ENCODE measurements at places on chromosomes 11 and 22. TPM values are rescaled to one million over a fixed set of nuclear protein-coding genes. Genes with fewer than 3 reads are reported as not detected.

GRCh38 chr11:120108154-120108784, 29.6 kb downstream of the TRIM29 start:
- H3K27me3 ChIP-seq, result peaks cover 5% of the 10 kb centered on the region
- DNase-seq, result peak; percentile 34
- H3K4me1 ChIP-seq, result no peaks in the 10 kb centered on the region

GRCh38 chr22:39275814-39276439, 31.1 kb upstream of the PDGFB start:
- no peak overlapping the region for H3K4me3 ChIP-seq
- H3K36me3 ChIP-seq, result no peaks in the 10 kb centered on the region
- no peak overlapping the region for H3K27ac ChIP-seq
- DNase-seq, result no peak
- H3K27me3 ChIP-seq, result peaks cover 2% of the 10 kb centered on the region

- no peak overlapping the region for H3K27ac ChIP-seq
- DNase-seq, result no peak
- no peak overlapping the region for H3K4me3 ChIP-seq
- no peaks in the 10 kb centered on the region for H3K27me3 ChIP-seq
- no peaks in the 10 kb centered on the region for H3K4me1 ChIP-seq
These were observed 102.8 kb downstream of the ARHGAP32 start for GRCh38 chr11:129089279-129089678.

- no peak for DNase-seq
- no peak overlapping the region for H3K27ac ChIP-seq
These were observed 44.9 kb upstream of the CCND1 start for GRCh38 chr11:69595805-69596665.

GRCh38 chr11:29318134-29318845, 698.5 kb downstream of the KCNA4 start:
- H3K4me1 ChIP-seq, result no peaks in the 10 kb centered on the region
- H3K4me3 ChIP-seq, result no peak overlapping the region
- DNase-seq, result no peak
- H3K36me3 ChIP-seq, result no peaks in the 10 kb centered on the region
- H3K27ac ChIP-seq, result no peak overlapping the region

DNA sequence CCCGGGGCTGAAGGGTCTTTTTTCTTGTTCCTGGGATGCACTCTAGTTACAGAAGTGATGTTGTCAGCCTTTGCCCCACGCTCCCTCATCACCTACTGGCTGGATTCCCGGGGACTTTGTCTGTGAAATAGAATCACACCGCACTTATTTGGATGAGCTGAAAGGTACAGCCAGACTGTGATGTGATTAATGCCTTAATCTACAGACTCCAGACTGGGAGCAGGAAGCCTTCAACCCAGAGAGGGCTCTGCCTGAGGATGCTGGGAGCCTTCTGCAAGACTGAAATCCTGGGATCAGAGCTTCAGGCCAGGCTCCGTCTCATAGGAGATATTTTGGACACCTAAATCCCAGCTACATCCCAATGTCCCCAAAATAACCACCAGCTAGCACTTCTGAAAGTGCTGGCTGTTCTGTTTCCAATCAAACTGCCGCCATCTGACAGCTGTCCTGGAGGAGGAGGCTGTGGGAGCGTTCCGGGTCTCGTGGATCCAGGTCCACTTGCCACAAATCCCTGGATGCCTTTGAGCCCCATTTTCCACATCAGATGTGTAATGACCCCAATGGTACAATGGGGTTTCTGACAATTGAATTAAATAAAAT, 688.5 kb downstream of the TBC1D22A start:
- H3K4me1 ChIP-seq, result no peaks in the 10 kb centered on the region
- no peak overlapping the region for H3K4me3 ChIP-seq
- no peaks in the 10 kb centered on the region for H3K36me3 ChIP-seq
- DNase-seq, result no peak

DNA sequence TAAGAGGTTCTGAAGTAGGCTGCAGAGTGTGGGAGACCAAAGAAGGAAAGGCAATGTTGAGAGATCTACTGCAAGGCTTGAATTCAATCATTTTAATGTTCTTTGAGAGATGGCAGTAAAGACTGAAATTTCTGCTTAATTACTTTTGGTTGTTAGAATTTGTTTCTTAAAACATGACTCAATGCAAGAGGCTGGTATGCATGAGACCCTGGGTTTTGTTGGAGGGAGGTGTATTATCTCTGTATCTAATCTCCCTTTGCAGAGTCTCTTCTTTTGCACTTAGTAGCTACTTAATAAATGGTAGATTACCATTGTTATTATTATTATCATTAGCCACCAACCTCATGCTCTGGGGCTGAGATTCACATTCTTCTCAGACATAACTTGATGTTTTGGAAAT, 87.4 kb upstream of the DRD2 start:
- no peak overlapping the region for H3K4me3 ChIP-seq
- DNase-seq, result no peak
- no peak overlapping the region for H3K27ac ChIP-seq
- H3K36me3 ChIP-seq, result no peaks in the 10 kb centered on the region

- H3K4me1 ChIP-seq, result peaks cover 5% of the 10 kb centered on the region
- H3K36me3 ChIP-seq, result no peaks in the 10 kb centered on the region
- no peak overlapping the region for H3K27ac ChIP-seq
- no peak for DNase-seq
- H3K27me3 ChIP-seq, result peaks cover 23% of the 10 kb centered on the region
These were observed 20.6 kb upstream of the SCGB1D1 start for GRCh38 chr11:62169448-62169847.

- H3K27ac ChIP-seq, result no peak overlapping the region
- H3K36me3 ChIP-seq, result no peaks in the 10 kb centered on the region
- no peak overlapping the region for H3K4me3 ChIP-seq
These were observed 5.5 kb downstream of the IL17REL start for GRCh38 chr22:50007057-50007511.

GRCh38 chr22:17980015-17980590, 44.3 kb downstream of the MICAL3 start:
- H3K27me3 ChIP-seq, result no peaks in the 10 kb centered on the region
- no peak for DNase-seq
- peak overlapping the region; percentile 31 for H3K4me3 ChIP-seq
- H3K27ac ChIP-seq, result no peak overlapping the region
- peaks cover 23% of the 10 kb centered on the region for H3K4me1 ChIP-seq

DNA sequence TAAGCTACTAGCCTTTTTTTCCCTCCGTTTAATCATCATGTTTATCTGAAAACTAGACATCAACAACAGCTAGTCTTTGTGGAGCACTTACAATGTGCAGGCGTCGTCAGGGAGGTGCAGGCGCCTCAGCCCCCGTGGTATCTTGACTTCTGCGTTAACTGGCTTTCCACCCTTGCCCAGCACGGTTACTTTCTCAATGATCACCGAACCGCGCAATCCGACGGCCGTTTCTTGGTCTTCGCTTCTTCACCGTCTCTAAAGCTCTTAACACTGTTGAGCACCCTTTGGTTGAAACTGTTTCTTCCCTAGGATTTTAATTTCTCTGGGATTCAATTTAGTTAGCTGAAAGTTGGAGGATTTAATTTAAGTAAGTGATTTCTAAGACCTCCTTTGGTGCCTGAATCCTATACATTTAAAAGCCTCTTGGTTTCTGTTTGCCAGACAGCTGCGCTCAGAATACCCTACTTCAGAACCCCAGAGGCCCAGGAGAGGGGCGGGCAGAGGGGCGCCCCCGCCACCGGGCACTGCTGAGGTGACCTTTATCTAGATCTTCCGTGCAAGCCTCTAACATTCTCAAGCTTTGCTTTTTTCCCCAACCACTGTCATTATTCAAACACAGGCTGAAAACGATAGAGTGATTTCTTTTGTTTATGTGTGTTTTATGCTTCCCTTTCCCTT, 18.0 kb upstream of the TMEM218 start:
- H3K4me3 ChIP-seq, result no peak overlapping the region
- H3K4me1 ChIP-seq, result no peaks in the 10 kb centered on the region
- no peaks in the 10 kb centered on the region for H3K36me3 ChIP-seq
- peaks cover 18% of the 10 kb centered on the region for H3K27me3 ChIP-seq
- no peak overlapping the region for H3K27ac ChIP-seq

DNA sequence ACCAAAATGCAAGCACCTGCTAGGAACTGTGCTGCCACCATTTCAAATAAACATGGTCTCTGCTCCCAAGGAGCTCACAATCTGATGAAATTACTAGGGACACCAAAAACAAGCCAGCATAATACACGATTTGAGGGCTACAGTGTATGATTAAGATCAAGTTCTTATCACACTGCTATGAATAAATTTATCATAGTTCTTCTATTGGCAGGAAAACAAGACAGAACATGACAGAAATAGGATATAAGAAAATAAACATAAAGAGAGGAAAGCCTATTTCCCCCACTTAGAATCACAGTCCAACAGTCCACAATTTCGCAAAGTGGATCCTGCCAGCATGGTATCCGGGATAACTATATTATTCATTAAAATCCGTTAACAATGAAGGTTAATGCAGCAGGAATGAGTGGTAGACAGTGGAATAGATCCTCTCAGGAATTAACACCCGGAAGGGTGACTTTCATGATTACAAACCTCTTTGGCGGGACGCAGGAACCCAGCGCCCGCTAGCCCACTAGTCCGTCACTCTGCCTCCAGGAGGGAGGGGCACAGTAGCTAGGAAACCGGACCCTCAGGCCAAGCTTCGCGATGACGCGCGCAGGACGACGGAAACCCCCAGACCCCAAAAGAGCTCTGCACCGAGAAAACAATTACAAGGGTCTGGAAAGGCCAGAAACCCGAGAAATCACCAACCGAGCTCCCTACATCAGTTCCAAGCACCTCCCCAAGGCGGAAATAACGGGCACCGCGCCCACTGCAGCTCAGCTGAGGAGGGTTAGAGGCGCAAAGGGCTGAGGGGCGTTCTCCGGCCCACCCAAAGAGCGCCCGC, 607 bp downstream of the CCDC82 start:
- peak overlapping the region; percentile 84 for H3K27ac ChIP-seq
- H3K4me3 ChIP-seq, result peak overlapping the region; percentile 86
- peaks cover 18% of the 10 kb centered on the region for H3K4me1 ChIP-seq
- no peak for DNase-seq
- H3K27me3 ChIP-seq, result no peaks in the 10 kb centered on the region

GRCh38 chr11:107587306-107587979, 3.5 kb upstream of the ELMOD1 start:
- DNase-seq, result no peak
- peaks cover 24% of the 10 kb centered on the region for H3K4me1 ChIP-seq
- H3K27me3 ChIP-seq, result peaks cover 46% of the 10 kb centered on the region
- no peak overlapping the region for H3K27ac ChIP-seq

- no peaks in the 10 kb centered on the region for H3K27me3 ChIP-seq
- H3K4me1 ChIP-seq, result no peaks in the 10 kb centered on the region
- DNase-seq, result no peak
These were observed 77.0 kb upstream of the NCAM1 start for GRCh38 chr11:112884012-112884767.

DNA sequence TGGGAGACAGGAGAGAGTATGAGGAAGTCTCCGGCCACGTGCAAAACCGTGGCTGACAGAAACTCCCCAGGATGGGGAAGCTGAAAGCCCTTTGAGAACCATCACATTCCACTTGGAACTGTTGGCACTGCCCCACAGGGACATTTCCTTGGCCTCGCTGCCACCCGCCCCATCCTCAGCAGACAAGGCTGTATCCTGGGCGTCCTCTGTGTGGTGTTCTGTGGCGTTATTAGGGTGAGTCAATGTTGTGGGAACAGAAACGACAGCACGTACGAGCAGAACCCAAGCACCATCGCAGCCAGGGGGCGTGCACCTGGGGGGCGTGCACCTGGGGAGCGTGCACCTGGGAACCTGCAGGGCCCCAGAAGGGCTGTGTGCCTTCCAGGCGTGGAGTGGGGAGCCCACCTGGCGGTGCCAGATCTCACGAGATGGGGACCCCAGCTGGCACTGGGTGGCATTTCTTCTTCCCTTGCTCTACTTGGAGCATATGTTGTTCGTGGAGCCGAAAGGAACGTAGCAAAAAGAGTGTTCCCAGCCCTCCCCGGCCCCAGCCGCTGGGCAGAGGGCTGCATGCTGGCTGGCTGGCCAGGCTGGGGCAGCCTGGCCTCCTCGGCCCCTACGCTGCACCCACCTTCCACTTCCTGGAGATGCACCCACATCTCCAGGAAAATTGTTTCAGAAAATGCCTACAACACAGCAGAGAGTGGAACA, 35.4 kb downstream of the NFAM1 start:
- H3K4me1 ChIP-seq, result peaks cover 16% of the 10 kb centered on the region
- no peak overlapping the region for H3K27ac ChIP-seq
- no peaks in the 10 kb centered on the region for H3K36me3 ChIP-seq
- no peak for DNase-seq
- H3K27me3 ChIP-seq, result no peaks in the 10 kb centered on the region

DNA sequence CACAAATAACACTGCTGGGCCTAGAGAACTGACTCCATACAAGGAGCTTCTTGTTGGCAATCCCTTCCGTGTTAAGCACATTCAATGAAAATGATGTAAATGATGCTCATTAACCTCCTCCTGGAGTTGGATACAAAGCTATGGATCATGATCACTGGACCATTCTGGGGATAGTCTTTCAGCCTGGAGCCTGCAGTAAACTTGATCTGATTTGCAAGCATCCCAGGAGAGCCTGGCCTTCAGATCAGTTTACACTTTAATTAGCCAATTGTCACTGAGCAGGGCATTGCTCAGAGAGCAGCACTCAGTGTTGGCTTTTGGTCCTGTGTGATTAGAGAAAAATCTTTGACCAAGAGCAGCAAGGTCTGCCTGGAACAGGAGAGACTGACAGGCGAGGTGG, 45.6 kb downstream of the ARFGAP3 start:
- DNase-seq, result no peak
- no peaks in the 10 kb centered on the region for H3K27me3 ChIP-seq
- peaks cover 59% of the 10 kb centered on the region for H3K36me3 ChIP-seq
- H3K4me1 ChIP-seq, result no peaks in the 10 kb centered on the region
- no peak overlapping the region for H3K4me3 ChIP-seq

DNA sequence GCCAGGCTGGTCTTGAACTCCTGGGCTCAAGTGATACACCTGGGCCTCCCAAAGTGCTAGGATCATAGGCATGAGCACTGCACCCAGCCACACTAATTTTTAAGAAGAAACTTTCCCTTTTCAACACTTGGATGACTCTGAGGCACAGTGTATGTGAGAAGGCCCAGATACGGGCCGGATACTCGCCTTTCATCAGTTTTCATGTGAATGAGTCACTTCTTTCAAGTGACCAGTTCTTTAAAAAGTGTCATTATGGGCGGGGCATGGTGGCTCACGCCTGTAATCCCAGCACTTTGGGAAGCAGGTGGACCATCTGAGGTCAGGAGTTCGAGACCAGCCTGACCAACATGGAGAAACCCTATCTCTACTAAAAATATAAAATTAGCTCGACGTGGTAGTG, 120.8 kb downstream of the CTTN start:
- DNase-seq, result no peak
- no peak overlapping the region for H3K27ac ChIP-seq
- no peaks in the 10 kb centered on the region for H3K4me1 ChIP-seq
- H3K4me3 ChIP-seq, result no peak overlapping the region
- peaks cover 5% of the 10 kb centered on the region for H3K27me3 ChIP-seq

GRCh38 chr11:107691000-107691750, 20.7 kb downstream of the SLN start:
- no peak overlapping the region for H3K27ac ChIP-seq
- H3K27me3 ChIP-seq, result peaks cover 15% of the 10 kb centered on the region
- no peaks in the 10 kb centered on the region for H3K36me3 ChIP-seq
- no peaks in the 10 kb centered on the region for H3K4me1 ChIP-seq

GRCh38 chr11:132315696-132316095, 945.3 kb downstream of the NTM start:
- no peak overlapping the region for H3K27ac ChIP-seq
- H3K4me1 ChIP-seq, result no peaks in the 10 kb centered on the region
- H3K27me3 ChIP-seq, result no peaks in the 10 kb centered on the region
- H3K36me3 ChIP-seq, result no peaks in the 10 kb centered on the region

The KLHL35 gene
- 0.81 TPM for total RNA-seq

The OR2AT4 gene
- total RNA-seq, result not detected

The GRAP2 gene
- total RNA-seq, result 65.3 TPM

The CBLIF gene
- total RNA-seq, result not detected

The ARHGAP42 gene
- total RNA-seq, result not detected

The DCDC1 gene
- total RNA-seq, result 0.11 TPM

The MS4A1 gene
- 0.82 TPM for total RNA-seq

The DLG2 gene
- 2.1 TPM for total RNA-seq

The SYT12 gene
- total RNA-seq, result not detected

The FAM180B gene
- total RNA-seq, result 0.92 TPM

Data from CD4-positive, alpha-beta T cell (primary cell).